ENCODE measurements at places on chromosomes 11 and 22.

- DNase-seq, result no peak
These were observed 6.3 kb downstream of the KCNJ1 start for GRCh38 chr11:128860571-128861361.

- no peak for DNase-seq
These were observed 40.8 kb downstream of the MAP6 start for GRCh38 chr11:75627906-75628668.

DNA sequence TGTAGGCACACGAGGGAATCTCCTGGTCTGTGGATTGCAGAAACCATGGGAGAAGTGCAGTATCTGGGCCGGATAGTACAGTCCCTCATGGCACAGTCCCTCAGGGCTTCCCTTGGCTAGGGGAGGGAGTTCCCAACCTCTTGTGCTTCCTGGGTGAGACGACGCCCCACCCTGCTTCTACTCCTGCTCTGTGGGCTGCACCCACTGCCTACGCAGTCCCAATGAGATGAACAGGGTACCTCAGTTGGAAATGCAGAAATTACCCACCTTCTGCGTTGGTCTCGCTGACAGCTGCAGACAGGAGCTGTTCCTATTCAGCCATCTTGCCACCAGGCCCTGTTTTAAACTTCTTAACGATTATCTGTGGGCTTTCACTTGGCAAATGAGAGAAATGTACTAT is 157.2 kb upstream of the CARD18 start:
- no peak for DNase-seq

- DNase-seq, result no peak
These were observed 71.1 kb downstream of the RPUSD4 start for GRCh38 chr11:126140201-126140925.

DNA sequence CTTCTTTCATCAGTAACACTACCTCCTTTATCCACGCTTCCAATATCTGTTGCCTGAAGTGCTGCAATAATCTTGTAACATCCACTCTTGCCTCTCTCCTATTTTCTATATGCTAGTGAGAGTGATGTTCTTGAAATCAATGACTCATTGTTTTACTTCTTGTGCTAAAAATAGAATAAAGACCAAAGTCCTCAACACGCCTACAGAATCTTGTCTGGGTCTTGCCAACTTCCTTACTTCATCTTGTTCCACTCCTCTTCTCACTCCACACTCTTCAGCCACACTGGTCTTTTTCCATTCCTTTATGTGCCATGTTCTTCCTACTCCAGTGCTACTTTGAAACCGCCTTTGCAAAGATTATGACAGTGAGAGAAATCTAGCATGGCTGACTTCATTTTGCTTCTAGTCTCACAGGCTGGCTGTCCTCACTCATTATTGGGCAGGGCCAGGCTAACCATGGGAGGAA is 136.4 kb downstream of the CCDC81 start:
- no peak for DNase-seq

GRCh38 chr22:50726643-50727340 is 11.2 kb upstream of the ACR start:
- no peak for DNase-seq

DNA sequence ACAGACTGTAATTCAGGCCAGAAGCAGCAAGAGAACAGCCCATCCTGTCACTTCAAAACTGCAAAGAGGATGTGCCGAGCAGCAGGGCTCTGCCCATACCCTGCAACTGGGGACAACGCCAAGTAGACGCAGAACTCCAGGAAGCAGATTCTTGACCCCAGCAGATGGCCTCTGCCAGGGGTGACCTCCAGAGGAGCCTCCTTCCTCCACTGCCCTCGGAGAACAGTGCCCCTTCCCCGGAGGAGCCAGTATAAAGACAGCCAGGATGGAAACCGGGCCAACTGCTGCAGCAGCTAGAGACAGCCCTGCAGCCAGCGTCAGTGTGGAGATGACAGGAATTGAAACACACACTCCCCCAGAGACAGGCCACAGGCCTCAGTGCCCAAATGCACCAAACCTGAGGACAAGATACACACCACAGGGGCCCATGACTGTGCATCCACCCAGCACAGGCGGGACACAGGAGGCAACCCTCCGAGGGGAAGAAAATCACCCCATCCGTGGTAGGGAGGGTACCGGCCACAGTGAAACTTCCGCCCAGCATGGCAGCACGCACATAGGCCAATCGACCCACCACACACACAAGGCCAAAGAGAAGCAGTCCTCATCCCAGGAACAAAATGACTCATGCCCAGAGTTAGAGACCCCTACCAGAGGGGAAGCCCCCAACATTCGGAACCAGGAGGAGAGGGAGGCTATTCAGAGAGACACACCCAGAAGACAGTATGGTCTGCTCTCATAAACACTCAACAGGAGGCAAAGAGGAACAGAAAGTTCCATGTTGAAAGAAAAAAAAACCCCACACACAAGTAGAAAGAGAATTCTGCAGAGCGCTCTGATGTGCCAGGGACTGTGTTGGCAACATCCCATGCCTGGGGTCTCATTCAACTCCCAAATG is 5.6 kb downstream of the AHNAK start:
- DNase-seq, result no peak

GRCh38 chr11:79829891-79830290 is 389.1 kb upstream of the TENM4 start:
- no peak for DNase-seq

GRCh38 chr11:120137187-120137610 is 714 bp downstream of the TRIM29 start:
- no peak for DNase-seq

- DNase-seq, result peak; percentile 78
These were observed 47.8 kb downstream of the DBX1 start for GRCh38 chr11:20112291-20113148.

DNA sequence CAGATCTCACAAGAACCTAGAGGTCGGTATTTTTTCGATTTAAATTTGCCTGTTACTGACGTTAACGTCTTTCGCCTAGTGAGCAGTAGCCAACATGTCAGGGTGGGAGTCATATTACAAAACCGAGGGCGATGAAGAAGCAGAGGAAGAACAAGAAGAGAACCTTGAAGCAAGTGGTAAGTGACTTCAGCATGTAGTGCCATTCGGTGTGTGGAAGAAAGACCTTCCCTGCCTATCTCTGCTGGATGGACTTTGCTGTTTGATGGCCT is 750 bp downstream of the XRCC6 start:
- no peak for DNase-seq

DNA sequence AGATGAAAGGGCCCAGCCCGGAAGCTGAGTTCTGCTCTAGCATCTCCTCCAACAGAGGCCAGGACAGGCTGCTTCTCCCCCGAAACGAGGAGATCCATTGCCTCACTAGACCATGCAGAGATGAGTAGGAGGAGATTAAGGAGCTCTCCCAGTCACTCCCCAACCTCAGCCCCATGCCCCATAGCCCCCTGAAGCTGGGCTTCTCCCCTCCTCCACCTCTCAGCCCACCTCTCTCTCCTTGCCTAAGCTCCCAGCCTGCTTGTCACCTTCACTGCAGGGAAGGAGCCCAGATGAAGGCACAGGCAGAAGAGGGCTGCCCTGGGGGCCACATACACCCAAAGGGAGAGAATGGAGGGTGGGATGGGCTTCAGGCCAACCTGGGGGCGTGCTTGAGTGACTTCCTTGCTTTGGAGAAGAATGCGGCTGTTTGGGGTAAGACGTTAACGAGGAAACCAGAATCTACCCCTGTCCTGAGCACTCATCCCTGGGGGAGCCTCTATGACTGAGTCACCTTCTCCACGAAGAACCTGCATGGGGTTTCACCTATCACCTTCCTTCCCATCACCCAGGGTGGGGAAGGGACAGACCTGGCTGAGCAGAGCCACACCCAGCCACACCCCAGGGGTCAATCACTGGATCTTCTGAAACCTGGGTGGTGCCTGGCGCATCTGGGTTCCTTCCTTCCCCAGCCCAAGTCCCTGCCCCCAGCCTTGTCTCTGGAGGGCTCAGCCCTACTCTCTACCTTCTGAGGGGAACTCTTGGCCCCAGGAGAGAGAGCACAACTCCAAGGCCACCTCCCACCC is 11.6 kb upstream of the GNAZ start:
- no peak for DNase-seq

DNA sequence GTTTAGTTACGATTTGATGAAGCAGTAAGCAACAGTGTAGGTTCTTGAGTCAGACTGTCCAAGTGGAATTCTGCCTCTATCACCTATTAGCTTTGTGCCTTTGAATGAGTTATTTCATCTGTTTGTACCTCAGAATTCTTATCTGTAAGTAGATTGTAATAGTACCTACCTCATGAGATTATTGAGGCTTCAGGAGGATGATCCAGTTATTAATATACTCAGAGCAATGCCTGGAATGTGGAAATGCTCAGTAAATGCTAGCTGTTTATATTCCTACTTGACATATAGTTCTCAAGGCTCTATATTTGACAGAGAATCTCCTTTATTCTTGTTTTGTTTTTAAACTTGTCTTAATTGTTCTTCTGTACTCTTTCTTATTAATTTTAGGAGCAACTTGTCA is 70.1 kb downstream of the SFI1 start:
- DNase-seq, result no peak

DNA sequence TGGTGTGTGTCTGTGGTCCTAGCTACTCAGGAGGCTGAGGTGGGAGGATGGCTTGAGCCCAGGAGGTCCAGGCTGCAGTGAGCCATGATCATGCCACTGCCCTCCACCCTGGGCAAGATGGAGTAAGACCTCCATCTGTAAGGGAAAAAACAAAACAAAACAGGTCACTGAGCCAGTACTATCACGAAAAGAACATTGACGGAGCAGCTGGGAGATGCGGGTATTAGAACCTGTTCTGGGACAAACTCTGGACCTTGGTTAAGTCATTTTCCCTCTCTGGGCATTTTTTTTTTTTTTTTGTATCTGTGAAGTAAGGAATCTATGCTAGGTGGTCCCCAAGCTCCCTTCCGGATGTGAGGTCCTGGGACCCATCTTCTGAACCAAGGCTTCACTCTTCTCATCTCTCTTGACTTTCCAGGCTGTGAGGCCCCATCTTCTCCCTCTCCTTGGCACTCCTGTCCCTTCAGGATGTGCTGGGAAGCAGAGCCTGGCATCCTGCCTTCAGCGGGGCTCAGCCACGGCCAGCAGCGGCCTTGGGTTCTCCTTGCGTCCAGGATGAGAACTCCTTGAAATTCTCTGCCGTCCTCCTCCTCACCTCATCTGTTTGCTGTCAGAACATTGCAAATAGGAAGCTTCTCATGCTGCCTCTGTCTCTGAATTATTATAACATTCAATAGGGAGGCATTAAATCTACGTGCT is 130.8 kb downstream of the GRIK4 start:
- no peak for DNase-seq

GRCh38 chr11:134228625-134229024 is 4.2 kb downstream of the VPS26B start:
- no peak for DNase-seq

- no peak for DNase-seq
These were observed 163.7 kb downstream of the LARGE1 start for GRCh38 chr22:33756508-33756949.

DNA sequence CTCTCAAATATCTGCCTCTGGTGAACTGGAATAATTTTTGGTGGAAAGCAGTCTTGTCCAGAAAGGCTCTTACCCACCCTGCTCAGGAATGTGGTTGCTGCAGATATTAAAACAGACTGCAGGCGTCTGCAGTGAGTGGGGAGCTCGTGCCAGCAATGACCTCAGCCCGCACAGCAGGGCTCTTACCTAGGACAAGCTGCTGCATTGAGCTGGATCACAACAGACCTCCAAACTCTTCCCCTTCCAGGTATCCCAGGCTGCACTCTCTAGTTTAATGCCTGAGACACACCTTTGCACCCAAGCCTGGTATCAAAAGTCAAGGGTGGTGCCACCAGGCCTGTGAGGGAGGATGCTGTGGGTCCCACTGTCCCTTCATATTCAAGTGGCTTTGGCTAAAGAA is 69.7 kb upstream of the CDON start:
- DNase-seq, result no peak

DNA sequence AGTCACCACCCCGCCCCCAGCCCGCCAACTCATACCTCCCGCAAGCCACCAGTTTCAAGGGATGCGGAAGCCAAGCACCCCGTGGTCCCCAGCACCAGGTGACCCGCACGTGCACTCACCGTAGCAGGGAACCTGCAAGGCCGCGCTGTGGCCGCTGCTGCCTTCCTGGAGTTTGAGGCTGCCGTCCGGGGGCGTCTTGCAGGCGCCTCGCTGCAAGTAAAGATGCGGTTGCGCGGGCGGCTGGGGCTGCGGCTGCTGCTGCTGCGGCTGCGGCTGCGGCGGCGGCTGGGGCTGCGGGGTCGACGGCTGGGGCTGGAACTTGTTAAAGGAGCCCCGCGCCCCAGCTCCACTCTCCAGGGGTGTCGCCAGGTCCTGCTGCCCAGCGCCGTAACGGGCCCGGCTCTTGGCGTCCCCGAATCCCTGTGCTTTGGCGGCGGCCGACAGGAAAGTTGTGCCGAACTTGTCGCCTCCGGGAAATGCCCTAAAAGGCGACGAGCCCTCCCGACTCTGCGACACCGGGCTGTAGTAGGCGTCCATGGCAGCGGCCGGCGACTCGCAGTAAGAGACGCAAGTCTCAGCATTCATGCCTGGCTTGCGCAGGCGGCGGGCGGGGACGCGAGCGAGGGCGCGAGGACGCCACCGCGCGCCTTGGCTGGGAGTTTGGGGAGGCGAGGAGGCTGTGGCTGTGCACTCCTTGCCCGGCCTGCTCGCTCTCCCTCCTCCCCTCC is at the start of gene ALX4:
ALX4 (minus strand) TSS at position 662 of the 728 bp plus-strand sequence; CDS start at position 585, 77 bp downstream.
- no peak for DNase-seq

DNA sequence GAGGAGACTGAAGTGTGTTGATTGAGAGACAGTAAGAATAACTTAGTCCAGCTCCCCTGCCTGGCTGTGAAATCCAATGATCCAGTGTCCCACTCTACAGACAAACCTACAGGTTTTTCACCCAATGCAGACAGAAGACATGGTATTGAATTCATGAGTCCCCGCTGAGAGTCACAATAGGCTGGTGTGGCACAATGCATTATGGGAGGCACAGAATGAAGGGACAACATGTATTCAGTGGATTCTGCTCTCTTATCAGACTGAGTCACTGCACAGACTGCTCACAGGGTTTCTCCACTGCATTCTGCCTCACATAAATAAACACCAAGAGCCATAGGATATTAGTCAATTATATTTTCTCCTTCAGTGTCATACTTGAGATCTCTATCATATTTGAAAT is 55.2 kb upstream of the TOP3B start:
- no peak for DNase-seq

Data from Panc1 (cell line).